ENCODE measurements at places on chromosomes 1 and 21.

DNA sequence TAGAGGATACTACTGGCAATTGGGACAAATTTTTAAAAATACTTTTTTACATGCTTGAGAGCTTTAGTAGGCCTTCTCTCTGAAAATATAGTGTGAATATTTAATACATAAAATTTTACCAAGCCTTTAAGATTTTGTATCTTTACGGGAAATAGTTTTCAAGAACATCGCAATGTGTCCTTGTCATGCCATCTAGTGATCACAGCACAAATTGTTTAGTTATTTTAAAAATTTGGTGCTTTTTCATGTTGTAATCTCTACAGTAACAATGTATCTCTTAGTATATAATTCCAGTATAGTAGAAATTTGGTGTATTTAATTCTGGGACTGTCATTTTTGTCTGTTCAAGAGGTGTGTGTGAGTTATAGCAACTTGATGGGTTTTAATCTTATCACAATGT lies 6.7 kb downstream of the CDC7 start:
- no peak for DNase-seq

- no peak for DNase-seq
These were observed 64.6 kb downstream of the VWA5B1 start for GRCh38 chr1:20355101-20355827.

- no peak for DNase-seq
These were observed 78.5 kb downstream of the KIFAP3 start for GRCh38 chr1:169995993-169996392.

GRCh38 chr1:83055391-83056170 lies 943.4 kb downstream of the TTLL7 start:
- DNase-seq: peak; percentile 62

DNA sequence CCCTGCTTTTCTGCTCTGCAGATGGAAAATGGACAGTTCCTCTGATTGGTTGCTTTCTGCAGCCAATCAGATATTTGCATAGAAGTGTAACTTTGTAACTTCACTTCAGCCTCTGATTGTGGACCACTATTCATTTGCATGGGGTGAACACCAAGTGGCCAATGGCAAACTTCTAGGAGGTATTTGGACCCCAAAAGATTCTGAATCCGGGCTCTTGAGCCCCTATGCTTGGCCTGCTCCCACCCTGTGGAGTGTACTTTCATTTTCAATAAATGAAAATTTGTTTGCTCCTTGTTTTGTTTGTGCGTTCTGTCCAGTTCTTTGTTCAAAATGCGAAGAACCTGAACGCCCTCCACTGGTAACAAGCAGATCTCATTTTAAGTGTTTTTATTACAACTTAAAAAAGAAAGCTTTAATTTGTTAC lies 6.4 kb upstream of the GSTM4 start:
- DNase-seq: no peak

DNA sequence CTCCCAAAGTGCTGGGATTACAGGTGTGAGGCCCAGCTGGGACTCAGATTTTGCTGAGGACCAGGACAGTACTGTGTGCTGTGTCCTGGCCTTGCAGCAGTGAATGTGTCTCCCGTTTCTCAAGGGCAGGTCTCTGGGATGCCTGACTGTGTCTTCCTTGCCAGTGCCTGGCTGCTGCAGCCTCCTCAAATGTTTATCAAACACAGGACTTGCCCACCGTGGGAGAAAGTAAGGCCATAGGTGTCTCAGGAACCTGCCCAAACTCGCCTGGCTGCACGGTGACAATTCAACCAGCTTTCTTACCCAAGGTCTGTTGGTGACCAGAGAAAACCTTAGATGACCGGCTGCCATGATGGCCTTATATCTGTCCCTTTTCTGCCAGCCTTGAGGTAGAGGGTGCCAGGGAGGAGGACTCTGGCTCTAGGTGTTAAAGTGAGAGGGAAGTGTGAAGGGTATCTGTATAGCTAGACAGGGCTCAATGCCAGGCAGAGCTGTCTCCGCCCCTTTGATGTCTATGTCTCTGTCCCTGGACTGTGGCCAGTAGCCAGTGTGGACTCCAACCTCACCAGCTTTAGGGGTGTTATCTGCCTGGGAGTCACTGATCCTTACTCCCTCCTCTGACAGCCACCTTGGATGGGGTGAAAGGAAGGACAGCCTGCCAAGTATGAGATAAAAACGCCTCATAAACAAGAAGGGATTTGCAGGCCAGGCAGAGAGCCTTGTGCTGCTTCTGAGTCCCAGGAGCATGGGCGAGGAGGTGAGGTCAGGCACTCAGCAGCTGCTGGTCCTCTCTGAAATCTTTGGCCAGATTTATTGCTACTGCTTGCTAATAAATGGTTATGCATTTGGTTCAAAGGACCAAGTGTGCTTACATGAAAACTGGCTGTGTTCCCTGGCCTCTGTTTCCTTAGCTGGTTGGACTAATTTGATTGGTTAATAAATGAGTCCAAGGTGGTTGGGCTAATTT lies 22.3 kb downstream of the IL6R start:
- peak; percentile 38 for DNase-seq

- no peak for DNase-seq
These were observed 33.4 kb downstream of the HSD17B7 start for GRCh38 chr1:162823771-162824525.

DNA sequence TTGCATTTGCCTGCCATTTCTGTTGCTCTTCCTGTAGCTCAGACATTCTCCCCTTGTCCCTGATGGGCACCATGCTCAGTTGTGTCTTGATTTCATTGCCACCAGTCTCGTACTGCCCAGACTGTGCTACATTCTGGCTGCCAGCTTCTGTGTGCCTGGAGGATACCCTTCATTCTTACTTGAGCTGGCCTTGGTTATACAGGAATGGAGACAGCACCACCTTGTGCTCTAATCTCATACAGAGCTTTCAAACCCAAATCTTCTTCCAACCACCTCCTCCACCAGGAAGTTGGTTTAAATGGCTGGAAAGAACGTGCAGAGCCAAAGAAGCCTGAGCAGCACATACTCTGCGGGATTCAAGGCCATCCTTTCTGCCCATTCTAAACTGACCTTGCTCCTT lies 165.3 kb downstream of the SLC35F3 start:
- peak; percentile 57 for DNase-seq

GRCh38 chr21:16408280-16408679 lies 678.5 kb downstream of the USP25 start:
- DNase-seq: no peak

DNA sequence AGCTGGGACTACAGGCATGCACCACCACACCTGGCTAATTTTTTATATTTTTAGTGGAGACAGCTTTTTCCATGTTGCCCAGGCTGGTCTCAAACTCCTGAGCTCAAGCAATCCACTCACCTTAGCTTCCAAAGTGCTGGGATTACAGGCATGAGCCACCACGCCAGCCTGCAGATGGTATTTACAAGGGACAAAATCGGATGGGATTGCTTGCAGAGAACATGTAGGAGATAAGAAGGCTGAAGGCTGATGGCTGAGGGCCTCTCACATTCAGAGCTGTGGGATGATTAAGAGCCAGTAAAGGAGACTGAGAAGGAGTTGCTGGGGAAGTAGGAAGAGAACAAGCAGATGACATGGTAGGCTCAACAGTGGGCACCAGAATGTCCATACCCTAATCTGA lies 24.0 kb upstream of the QSOX1 start:
- DNase-seq: no peak

GRCh38 chr1:162219461-162219860 lies 150.0 kb downstream of the NOS1AP start:
- no peak for DNase-seq

- DNase-seq: no peak
These were observed 113.8 kb downstream of the EPHB2 start for GRCh38 chr1:22824466-22824865.

DNA sequence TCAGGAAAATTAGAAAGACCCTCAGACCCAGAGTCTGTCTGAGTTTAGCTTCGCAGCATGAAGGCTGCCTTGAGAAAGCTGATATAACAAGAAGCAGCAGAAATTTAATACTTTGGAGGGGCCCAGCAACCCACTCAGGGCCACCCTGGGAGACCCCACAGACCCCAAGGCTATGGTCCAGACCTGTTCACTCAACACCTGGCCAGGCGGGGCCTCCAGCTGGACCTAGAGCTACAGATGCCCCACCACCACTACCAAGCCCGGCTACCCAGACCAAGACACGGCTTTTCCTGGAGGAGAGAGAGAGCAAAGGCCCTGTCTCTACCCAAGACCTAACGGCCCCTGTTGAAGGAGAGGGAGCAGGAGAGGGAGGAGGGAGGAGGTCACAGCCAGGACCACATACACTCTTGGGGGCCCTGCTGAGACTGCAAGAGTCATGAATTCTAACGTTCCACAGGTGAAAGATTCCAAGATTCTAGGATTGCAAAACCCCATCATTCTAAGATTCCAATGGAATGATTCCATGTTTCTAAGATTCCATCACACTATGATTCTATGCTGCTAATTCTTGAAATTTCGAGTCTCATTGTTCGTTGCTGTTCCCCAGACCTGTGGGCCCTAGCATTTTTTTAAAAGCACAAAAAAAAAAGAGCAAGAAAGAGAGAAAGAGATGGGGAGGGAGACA lies 53.2 kb downstream of the LACTBL1 start:
- DNase-seq: no peak

DNA sequence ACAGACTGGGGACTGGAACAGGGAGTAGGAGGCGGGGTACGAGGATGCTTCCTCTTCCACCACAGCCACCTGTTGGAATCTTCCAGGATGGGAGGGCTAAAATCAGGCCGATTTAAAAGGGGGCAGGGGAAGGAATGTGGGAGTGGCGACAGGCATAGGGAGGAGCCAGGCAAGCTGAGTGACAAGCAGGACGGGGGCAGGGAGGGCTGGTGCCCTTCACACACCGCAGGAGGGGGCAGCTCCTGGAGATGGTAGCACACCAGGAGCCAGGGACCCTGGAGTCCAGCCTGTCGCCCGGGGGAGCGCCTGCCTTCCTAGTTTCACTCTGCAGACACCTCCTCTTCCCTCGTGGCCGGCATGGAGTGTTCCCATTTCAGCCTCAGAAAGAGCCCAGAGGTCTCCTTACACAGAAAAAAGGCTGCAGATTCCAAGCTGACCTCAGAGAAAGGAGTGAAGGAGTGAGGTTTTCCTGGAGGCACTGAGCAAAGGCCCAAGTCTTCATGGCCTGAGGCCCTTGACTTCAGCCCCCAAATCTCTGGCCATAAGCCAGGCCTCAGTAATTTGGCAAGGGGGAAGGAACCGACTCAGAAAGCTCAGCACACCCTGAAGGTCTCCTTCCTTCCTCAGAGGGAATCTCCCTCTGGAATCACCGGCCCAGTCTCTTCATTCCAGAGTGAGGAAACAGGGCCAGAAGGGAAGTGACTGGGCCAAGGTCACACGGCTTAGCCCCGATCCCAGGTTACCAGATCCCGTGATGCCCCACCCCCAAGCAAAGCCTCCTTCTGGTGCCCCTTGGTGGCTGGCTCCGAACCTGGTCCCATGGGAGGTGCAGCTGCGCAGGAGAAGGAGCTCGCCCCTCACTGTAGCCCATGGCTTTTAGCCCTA lies 8.1 kb downstream of the BLACAT1 start:
- DNase-seq: peak; percentile 89

GRCh38 chr1:99236756-99237155 lies 27.5 kb upstream of the PLPPR4 start:
- no peak for DNase-seq

- no peak for DNase-seq
These were observed 864 bp upstream of the CCDC24 start for GRCh38 chr1:43990271-43991199.

DNA sequence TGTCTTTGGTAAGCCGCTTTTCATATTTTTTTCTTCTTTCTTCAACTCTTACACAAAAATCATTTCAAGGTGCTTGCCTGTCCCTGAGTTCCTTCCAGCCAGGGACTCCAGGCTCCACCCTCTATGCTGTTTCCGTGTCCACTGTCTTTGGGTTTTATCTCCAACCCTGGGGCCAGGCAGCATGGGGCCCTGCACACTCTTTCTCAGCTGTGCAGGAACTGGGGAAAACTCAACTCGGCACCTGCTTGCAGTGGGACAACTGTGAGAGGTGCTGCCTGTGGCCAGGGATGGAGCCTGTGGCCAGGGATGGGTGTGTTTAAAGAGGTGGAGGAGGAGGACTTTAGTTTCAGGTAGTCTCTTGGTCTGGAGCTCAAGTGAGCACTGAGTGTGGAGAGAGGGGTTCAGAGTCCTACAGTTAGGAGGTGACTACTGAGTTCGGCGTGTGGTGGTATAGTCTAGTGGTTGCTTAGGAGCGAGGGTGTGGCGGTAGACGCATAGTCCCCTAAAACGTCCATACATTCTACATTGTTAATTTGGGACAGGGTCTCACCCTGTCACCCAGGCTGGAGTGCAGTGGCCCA lies 13.4 kb downstream of the TNFRSF8 start:
- no peak for DNase-seq

GRCh38 chr1:156232201-156232894 lies 9.6 kb upstream of the BGLAP start:
- no peak for DNase-seq

DNA sequence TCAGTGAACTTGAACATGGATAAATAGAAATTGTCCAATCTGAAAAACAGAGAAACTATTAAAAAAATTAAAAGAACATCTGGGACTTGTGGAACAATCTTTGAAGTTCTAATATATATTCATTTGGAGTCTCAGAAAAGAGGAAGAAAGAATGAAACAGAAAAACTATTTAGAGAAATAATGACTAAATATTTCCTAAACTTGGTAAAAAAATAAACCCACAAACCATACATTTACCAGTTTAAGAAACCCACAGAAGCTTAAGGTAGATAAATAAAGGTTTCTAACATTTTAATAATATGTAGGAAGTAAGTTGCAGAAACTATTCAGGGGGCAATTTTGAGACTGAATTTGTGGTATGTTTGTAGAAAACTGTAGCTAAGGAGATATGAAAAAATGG lies 437.8 kb downstream of the PTBP2 start:
- no peak for DNase-seq

GRCh38 chr1:15849775-15850324 lies 2.3 kb downstream of the SPEN start:
- DNase-seq: peak; percentile 90

DNA sequence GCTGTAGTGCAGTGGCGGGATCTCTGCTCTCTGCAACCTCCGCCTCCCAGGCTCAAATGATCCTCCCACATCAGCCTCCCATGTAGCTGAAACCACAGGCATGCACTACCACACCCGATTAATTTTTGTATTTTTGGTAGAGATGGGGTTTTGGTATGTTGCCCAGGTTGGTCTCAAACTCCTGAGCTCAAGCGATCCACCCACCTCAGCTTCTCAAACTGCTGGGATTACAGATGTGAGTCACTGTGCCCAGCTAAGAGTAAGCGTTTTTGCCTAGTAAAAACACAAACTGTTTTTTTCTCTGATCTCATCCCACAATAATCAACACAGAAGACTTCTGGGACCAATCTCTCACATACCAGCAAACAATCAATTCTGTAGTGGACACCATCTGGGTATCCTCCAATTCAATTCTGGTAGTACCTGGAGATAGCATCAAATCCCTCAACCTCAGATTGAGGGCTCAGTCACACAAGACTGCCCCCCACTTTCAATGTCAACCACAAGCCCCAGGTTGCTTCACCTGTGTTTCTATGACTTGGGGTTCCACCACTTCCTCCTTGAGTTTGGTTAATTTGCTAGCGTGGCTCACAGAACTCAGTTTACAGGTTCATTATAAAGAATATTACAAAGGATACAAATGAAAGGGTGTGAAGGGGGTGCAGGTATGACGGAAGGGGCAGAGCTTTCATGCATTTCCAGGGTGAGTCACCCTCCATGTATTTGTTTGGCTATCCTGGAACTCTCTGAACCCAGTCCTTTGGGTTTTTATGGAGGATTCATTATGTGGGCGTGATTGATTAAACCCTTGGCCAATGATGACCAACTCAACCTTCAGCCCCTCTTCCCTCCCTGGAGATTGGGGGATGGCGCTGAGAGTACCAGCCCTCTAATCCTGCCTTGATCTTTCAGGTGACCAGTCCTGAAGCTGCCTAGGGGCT lies 40.0 kb upstream of the RHOU start:
- DNase-seq: no peak

GRCh38 chr1:6098303-6099215 lies 52.9 kb downstream of the KCNAB2 start:
- DNase-seq: no peak

- no peak for DNase-seq
These were observed 10.4 kb downstream of the LGALS8 start for GRCh38 chr1:236534151-236534651.
